ENCODE measurements at places on chromosomes 2 and 18.

DNA sequence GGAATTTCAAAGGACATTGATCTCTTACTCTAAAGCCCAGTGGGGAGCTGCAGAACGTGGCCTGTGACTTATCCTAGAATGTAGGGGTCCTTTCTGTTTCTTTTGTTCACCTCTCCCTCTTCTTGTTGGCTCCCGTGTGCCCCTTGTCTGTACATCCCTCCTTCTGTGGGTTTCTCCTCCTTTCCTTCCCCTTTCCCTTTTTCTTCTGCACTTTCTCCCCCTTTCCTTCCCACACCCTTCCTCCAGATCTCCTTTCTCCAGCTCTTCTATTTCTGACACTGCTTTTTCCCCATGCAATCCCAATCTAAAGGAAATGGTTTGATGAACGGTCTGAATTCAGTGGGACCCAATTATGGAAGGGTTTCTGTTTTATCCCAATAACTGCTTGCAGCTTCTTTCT is 35.5 kb upstream of the MAPRE3 start:
- DNase-seq = no peak

DNA sequence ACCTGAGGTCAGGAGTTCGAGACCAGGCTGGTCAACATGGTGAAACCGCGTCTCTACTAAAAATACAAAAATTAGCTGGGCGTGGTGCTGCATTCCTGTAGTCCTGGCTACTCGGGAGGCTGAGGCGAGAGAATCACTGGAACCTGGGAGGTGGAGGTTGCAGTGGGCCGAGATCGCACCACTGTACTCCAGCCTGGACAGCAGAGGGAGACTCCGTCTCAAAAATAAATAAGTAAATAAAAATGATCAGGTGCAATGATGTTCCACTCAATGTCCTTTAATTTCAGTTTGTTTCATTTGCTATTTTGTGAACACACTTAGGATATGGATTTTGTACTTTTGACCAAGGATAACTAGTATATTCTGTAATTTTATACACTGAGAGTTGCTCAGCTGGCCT is 9.3 kb downstream of the HADHA start:
- no peak for DNase-seq

DNA sequence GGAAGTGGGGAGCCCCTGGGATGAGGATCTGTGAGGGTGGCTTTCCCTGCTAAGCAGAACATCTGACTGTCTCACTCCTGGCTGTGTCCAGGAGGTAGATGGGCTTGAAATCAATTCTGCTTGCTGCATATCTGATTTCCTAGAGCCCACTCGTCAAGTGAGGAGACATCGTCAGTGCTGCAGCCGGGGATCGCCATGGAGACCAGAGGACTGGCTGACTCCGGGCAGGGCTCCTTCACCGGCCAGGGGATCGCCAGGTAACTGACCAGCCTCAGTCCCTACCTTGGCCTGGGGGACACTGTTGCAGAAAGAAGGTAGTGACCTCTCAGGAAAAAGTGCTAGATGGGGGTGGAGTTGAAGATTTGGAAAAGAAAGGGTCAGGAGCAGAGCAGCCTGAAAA is 31.3 kb downstream of the CNGA3 start:
- no peak for DNase-seq

GRCh38 chr2:37191747-37192146 is 3.3 kb upstream of the SULT6B1 start:
- no peak for DNase-seq

- DNase-seq = no peak
These were observed 35.5 kb upstream of the COBLL1 start for GRCh38 chr2:164877169-164877568.

DNA sequence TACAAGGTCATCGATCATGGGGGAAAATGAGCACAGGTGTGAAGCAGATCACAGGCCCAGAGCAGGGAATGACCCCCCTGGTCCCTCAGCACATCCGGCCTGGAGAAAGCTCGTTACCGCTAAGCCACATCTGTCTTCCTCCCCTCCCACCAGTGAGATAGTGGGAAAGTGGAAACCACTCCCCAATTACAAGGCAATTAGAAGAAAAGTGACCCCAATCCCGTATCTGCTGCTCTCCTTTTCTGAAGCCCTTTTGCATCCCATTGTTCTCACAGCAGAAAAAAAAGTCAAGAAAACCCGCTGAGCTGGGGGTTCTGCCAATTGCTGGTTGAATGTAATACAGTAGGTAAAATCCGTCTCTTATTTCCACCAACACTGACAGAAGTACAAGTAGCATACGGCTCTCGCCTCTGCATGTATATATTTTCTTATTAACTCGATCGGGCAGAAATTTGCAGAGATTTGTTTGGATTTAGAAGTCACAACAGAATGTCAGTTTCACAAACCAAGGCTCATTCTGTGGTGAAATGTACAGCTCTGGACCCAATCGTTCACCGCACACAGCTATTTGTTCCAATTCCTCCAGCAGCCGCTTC is 287.0 kb downstream of the TCF4 start:
- no peak for DNase-seq

DNA sequence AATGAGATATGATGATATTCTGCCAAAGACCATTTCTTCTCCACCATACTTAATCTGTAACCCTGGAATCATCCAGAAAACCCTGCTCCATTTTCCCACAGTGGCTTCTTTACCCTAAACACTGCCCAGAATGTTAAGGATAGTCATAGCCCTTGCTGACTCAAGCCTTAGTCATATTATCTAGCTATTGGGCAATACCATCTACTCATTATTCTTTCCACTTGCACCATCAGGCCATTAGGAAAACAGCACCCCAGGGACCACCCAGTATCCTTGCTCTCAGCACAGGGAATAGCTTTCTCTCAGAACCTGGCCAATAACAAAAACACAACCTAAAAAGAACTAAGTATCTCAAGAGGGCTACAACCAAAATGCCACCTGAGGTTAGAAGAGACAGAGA is 445.7 kb upstream of the SLC14A2 start:
- DNase-seq = no peak

DNA sequence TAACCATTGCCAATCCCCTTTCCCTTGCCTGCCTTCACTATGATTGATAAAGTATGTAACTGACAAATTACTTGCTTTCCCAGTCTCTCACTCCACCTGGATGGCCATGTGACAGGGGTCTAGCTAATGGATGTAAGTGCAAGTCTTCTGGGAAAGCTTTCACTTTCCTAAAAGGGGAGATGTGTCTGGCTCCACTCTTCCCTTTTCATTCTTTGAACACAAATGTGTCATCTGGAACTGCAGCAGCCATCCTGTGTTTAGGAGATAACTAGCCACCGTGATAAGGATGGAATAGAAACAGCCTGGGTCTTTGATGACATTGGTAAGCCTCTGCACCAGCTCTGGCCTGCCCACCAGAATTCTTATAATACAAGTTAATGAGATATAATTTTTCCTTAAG is 38.2 kb downstream of the SNRPD1 start:
- DNase-seq = no peak

GRCh38 chr2:152571048-152571766 is 146.1 kb downstream of the PRPF40A start:
- no peak for DNase-seq

DNA sequence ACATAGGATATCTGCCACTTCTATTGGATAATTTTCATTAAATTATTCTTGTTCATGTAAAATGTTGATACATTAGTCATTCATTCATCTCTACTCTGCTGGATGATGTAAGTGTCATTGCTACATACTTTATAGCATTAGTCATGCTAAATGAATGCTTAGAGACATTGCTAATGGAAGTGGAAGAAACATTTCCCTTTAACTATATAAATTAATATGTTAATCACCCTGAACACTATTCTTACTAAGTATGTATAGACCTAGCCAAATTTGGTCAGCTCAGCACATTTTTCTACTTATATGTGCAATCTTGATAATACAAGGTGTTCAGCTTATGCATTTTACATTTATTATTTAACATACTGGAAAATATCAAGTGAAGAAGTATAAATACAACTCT is 160.2 kb downstream of the DPP4 start:
- no peak for DNase-seq

DNA sequence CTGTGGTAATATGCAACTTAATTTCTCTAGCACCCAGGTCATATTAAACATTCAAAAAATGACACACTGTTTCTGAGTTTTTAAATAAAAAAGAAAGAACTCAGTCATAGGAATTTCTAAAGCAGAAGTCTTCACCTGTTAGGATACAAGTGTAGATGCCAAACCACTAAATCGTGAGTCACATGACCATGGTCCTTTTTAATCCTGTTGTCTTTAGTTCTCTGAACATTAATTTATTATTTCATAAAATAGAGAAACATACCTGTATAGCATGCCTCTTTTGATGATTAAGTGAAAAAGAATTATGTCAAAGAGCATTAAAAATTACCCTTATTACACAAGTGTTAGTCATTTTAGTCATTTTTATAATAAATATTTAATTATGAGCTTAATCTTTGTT is 398.8 kb downstream of the CCDC85A start:
- no peak for DNase-seq

DNA sequence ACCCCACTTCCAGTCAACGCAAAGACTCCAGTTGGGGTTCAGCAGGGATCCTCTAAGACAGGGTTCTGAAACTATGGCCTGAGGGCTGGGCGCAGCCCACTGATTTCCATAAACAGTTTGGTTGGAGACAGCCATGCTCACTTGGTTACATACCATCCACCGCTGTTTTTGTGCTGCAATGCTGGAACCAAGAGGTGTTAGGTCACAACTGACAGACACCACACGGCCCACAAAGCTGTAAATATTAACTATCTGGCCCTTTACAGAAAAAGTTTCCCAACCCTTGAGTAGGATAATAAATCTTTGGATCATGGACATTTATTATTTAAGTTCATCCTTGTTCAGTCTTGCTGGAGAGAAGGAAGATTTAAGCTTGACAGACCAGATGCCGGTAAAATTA is 8.4 kb upstream of the CD226 start:
- no peak for DNase-seq

DNA sequence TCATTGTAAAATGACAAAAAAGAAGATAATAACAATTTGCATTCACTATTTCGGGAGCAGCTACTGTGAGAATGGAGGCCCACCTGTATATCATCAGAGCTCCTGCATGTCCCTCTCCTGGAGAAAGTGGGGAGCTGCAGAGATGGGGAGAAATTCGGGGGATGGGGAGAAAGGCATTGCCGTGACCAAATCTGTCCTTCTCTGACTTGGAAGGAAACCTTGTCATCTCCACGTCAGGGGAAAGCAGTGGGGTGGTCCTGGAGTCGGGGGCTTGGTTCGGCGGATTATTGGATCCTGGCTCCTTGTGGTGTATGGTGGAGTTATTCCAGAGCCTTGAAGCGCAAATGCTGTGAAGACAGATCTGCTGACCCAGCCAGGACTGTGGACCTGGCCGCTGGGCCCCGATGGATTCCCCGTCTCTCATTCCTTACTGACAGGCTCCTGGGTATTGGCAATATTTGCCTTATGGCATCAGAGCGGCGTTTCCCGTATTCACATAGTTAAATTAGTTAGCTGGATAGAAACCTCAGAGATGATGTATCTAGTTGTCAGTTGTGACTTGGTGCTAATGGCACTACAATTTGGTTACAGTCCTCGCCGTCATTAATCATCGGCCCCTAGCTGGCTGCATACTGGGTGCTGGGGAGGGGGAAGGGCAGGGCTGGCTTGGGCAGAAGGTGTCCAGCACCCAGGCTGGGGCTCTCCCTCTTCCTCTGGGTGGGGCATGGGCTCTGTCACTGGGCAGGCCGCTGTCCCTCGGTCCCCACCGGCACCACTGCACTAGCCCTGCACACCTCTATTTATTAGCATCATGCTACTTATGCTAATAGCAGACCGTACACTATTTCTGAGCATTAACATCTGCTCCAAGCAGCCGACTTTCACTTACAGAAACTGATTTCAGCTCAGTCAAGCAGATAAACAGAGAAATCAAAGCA is 31.7 kb downstream of the CELF4 start:
- DNase-seq = no peak

GRCh38 chr2:55771612-55772011 is 78.0 kb upstream of the PNPT1 start:
- no peak for DNase-seq

- no peak for DNase-seq
These were observed 59.9 kb upstream of the TGFA start for GRCh38 chr2:70613521-70613920.

DNA sequence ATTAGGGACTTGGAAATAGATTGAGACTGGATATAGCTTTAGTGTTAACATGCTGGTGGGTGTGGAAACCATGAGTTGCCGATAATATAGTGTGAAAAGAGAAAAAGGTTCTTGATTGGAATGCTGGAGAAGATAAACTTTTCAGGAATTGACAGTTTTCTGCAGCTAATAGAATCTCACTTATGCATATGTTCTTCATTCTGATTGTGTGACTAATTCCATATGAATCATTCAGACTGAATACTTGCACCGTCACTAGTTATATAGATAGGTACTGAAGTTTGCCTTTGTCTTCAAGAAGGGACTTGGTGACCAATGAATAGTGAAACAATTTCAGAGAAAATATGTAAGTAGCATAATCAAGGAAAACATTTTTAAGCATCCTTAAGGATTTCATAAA is 225.7 kb upstream of the FOSL2 start:
- DNase-seq = no peak
